Activated T-cell treated with anti-CD3 and anti-CD28 coated beads for 24 hours (primary cell): ENCODE measurements at places on chromosomes 12 and 14.

DNA sequence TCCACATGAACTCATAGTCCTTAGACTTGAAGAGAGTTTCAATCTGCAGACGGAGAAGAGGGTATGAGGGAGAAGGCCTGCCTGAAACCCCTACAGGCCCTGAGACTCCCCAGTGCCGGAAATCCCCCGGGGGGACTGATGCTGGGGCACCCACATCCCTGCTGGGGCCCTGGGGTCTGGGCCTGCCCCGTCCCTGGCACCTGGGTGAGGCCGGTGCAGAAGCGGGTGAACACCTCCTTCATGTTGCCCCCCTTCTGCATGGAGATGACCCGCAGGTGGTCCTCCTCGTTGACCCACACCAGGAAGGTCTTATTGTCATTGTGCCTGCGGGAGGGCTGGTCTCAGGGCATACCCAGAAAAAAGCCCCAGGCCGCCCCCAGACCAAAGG is 2.4 kb downstream of the CKB start:
- no peak for DNase-seq

GRCh38 chr12:7039403-7039802 is 21.1 kb upstream of the C1S start:
- DNase-seq = no peak

GRCh38 chr14:101130861-101131260 is 227.3 kb upstream of the RTL1 start:
- DNase-seq = no peak

- DNase-seq = no peak
Measured at GRCh38 chr14:68552602-68553001, 240.3 kb downstream of the ZFP36L1 start.

DNA sequence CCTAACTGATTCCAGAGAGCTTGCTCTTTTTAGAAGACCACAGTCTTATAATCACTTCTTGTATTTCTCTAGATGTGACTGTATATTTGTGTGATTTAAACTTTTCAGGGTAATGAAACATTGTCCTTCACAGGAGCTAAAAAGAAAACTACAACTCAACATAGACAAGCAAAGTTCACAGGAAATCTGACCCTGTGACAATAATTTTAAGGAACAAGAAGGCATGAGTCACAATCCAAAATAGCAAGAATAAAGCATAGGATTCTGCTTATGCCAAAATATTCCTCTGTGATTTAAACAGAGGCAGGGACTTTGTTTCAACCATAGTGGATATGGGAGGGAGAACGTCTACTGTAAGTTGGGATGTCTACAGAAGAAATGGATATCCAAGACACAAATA is 44.3 kb downstream of the GPR65 start:
- no peak for DNase-seq

DNA sequence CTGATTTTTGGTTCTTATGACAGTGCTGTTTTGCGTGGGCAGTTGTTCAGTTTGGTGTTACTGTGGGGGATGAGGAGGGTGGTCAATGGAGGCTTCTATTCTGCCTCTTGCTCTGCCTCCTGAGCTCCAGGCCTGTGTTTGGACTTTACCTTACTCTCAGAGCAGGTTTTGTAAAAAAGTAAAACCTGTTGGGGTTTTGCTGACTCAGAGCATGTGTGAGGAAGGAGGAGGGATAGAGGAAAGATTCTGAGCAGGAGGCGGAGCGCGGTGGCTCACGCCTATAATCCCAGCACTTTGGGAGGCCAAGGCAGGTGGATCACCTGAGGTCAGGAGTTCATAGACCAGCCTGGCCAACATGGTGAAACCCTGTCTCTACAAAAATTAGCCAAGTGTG is 6.7 kb downstream of the A2ML1 start:
- no peak for DNase-seq

GRCh38 chr12:103806803-103807202 is 34.2 kb downstream of the NT5DC3 start:
- no peak for DNase-seq

- DNase-seq = no peak
Measured at GRCh38 chr12:47808574-47809365, 10.9 kb downstream of the HDAC7 start.

DNA sequence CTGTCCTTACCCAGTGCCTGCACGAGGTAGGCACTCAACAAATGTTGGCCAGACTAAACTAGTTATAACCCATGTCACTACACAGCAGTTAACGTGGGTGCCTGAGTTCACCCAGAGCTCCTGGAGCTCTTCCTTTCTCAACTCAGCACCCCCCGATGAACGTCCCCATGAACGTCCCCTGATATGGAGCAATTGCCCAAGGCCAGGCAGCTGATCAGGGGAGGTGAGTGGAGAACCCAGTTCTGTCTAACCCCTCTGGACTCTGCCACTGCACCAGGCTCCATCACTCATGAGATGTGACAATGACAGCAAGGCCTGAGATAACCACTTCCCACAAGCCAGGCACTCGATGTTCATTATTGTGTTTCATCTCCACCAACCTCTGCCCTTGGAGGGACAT is 199.0 kb downstream of the BCL11B start:
- no peak for DNase-seq

GRCh38 chr12:45660330-45660729 is 69.2 kb upstream of the ARID2 start:
- DNase-seq = no peak

- no peak for DNase-seq
Measured at GRCh38 chr12:110775997-110776396, 33.3 kb upstream of the PPP1CC start.

GRCh38 chr12:124451637-124452243 is 115.7 kb downstream of the NCOR2 start:
- DNase-seq = no peak

- DNase-seq = no peak
Measured at GRCh38 chr12:130737731-130738130, 21.6 kb upstream of the RIMBP2 start.

DNA sequence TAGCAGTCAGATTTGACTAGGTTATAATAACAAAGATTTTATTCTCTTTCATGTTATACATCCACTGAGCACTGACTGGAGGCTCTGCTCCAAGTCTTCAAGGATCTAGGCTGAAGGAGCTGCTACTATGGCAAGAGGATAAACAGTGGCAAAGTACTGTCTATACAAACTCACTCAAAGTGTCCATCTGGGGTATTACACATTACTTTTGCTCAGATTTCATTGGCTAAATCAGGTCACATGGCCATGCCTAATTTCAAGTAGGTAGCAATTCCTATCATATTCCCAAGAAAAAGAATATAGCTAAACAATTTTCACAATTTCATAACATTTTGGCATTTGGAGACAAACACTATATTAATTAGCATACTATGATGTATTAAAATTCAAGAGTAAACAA is 40.9 kb downstream of the CDK17 start:
- DNase-seq = no peak

DNA sequence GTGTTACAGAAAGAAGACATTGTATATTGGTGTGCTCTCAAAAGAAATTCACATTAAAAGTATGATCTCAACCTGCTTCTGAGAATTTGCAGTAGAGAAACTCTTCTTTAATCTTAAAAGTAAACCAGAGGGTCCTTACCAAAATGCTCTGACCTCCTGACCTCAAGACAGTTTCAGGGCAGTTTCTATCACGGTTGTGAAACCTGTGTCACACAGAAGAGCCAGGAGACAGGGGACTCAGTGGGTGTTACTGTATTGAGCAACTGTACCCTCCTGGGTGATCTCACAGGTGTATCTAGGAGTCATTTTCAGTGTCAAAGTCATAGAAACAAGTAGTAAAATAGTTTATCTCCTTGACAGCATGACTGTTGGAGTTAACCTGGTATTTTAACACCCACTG is 178.0 kb downstream of the GRIP1 start:
- DNase-seq = no peak

DNA sequence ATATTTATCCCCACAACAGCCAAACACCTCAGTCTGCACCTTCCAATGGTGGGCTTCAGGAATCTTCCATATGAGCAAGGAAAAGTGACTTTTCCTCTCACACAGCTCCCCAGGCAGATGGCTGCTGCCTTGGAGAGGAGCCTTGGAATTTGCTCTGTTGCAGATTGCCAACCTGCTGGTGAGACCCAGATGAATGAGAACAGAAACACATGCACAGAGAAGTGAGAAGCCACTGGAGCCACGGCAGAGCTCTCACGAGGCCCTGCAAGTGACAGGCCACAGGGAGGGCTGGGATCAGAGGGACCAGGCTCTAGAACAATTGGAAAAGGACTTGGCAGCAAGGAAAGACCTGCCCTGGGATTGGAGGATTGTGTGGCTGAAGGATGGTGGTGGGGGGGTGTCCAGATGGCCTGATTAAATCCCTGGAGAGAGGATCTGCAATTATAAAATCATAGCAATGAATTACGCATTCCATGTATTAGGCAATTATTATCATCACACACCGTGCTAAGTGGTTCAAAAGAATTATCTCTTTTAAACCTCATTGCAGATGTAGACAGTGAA is 84.9 kb upstream of the PWP1 start:
- no peak for DNase-seq

DNA sequence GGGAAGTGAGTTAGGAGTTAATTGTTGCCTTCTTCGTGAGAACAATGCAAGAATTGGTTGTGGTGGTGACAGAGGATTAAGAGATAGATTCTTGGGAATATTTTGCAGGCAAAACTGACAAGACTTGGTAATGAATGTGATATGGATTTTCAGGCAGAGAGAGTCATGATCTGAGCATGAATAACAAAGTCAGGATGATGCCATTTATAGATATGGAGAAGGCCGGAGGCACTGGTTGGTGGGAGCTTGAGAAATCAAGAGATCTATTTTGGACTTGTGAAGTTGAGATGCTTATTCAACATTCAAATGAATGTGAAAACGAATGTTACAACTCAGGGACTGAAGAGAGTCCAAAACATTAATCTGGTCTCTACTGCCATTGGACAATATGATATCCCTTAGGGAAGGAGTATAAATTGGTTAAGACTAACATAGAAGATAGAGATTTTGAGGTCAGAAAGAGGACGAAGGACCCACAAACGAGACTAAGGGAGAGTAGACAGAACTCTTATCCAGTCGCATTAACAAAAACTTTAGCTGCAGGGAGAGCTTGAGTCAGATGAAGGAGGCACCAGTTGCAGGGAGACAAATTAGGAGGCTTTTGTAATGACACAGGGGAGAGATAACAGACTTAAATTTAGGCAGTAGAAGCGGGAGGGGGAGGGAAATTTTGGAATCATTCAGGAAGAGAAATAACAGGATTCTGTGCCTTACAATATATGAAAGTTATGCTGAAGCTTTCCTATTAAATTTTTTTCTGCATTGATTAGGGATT is 1090.6 kb downstream of the GALC start:
- DNase-seq = no peak

GRCh38 chr12:120720234-120720986 is 5.2 kb upstream of the ACADS start:
- DNase-seq = no peak

DNA sequence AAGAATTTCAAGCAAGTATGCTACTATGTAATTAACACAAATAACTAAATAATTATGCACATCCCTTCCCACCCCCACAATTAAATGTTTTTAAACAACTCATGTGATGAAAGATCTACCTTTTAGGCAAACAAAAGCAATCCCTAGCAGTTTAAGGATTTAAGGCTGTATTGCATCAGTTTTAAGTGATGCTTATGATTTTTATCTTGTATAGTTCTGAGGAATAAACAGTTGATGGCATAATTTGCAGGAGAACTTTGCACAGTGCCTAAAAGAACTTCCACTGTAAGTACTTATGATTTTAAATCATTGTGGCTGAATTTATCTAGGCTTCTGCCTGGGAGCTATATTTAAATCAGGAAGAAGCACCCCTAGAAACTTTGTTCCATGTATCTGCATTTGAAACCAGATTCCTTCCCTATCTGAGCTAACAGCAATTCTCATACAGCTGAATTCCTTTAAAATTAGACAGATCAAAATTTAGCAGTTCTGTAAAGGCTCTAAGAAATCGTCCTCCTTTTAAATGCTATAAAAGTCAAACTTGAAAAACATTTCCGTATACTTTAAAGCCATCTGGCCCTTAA is 388.6 kb downstream of the BCAT1 start:
- no peak for DNase-seq

DNA sequence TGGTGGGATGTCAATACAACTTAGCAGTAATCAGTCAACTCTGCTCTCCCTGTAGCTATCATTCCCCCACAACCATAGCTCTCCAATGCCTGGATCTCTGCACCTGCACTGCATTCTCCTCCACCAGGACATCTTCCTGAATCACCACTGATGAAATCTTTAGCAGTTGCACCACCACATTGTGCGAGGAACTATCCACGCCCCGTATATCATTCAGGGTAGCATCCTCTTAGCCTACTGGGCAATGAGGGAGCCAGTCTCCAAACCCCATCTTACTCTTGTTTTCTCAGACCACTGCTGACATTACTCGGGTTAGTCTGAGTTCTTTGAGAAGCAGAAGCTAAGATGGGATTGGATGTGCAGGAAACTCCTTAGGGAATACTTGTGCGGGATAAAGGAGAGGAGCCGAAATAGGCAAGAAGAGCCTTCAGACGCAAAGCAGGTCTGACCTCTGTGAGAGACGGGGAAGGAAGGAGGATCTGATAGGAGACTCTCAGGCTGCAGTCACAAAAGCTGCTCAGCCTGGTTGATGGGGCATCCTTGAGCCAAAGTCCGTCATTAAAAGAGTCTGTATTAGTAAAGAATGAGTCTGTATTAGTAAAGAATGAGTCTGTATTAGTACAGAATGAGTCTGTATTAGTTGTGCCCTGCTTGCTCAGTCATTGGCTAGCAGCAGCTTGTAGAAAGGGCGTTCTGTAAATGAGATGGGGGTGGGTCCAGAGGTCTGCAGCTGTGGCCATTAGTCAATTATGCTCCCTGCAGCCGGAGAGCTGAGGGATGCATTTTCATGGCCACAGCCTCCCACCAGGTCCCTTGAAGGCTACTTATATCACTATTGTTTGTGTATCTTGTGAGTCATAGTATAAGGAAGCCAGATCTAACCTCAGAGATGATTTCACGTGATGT is 49.6 kb upstream of the RASSF3 start:
- no peak for DNase-seq

- DNase-seq = no peak
Measured at GRCh38 chr12:7705846-7706245, 5.4 kb upstream of the DPPA3 start.

DNA sequence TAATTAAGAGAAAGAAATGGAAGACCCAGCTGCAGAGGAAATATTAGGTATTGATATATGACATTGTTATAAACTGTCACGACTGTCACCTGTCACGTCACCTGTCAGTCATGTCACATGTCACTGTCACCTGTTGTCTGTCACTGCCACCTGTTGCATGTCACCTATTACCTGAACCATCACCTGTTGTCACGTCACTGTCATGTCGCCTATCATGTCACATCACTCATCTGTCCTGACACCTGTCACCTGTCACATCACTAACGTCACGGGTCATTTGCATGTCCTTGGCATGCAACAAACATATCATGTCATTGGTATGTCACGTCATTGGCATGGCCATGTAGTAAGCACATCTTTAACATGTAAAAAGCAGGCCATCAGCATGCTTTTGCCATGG is 26.6 kb upstream of the TESC start:
- DNase-seq = no peak

DNA sequence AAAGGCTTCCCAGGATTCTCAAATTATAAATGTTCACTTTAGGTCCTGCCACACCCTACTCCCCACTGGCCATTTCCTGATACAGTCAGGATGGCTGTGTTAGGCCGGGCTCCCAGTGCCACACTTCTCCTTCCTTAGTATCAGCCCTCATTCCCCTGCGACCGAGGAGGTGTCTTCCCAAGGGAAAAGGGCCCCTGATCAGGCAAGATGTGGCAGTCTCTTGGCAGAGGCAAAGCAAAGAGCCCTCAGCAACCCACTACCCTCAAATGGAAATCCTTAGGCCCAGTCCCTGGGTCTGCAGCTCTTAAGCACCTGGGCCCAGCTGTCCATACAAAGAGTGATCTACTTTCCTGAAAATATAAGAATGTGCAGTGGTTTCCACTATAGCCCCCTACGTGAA is 96.5 kb upstream of the VASH1 start:
- no peak for DNase-seq
